ENCODE measurements at places on chromosomes 5 and 9.

DNA sequence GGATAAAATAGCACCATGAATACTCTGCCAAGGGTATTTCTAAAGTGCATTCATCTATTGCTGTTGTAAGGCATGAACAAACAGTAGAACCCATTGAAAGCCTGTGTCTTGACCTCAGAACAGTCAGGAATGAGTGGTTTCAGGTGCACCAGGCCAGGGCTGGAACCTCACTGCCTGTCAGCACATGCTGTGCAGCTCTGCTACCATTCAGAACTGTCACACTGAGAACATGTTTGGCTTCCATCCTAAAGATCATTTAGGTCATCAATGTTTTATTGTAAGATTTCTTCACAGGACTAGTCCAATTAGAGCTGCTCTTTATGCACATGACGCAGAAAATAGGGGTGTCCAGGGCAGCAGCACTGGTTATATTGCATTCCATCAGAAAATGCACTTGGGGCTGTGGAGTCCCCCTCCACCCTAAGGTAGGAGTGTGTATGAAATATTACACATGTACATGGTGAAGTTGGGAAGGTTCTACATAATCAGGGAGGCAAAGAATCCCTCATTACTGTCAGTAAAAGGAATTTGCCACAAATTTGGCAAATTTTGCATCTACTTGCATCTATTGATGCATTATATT lies 408.0 kb downstream of the CTNND2 start:
- no peak for DNase-seq

- no peak for DNase-seq
These were observed 528.1 kb upstream of the ST8SIA4 start for GRCh38 chr5:101431201-101431600.

DNA sequence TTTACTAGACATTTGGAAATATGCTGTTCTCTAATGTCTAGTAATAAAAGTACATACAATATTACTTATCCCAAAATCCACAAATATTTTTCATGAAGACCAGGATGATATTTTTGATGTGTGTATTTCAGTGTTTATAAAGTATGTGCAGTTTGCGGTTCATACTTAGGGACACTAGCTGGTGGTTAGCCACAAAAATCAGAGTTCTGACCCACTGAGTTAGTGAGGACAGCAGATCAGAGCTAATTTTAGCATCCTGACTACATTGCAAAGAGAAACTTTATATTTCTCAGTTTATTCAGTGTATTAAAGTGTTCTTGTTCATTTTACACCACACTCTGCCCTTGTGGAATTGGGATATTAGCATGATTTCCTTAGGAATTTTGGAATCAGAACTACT lies 655.3 kb downstream of the HTR1A start:
- no peak for DNase-seq

DNA sequence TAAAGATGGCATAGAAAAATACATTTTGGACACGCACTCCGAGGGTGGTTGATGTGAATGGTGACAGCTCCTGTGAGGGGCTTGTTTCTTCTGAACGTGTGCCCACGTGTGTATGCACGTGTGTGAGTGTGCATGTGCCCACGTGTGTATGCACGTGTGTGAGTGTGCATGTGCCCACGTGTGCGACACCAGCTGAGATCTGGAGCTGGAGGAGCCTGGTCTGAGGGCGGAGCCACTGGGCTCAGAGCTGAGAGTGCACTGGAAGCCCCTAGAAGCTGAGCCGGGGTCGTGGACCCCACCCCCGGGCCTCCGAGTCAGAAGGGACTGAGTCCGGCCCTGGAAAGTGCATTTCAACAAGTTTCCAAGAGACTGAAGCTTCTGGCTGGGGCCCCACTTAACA lies 282.5 kb upstream of the IRX4 start:
- no peak for DNase-seq

DNA sequence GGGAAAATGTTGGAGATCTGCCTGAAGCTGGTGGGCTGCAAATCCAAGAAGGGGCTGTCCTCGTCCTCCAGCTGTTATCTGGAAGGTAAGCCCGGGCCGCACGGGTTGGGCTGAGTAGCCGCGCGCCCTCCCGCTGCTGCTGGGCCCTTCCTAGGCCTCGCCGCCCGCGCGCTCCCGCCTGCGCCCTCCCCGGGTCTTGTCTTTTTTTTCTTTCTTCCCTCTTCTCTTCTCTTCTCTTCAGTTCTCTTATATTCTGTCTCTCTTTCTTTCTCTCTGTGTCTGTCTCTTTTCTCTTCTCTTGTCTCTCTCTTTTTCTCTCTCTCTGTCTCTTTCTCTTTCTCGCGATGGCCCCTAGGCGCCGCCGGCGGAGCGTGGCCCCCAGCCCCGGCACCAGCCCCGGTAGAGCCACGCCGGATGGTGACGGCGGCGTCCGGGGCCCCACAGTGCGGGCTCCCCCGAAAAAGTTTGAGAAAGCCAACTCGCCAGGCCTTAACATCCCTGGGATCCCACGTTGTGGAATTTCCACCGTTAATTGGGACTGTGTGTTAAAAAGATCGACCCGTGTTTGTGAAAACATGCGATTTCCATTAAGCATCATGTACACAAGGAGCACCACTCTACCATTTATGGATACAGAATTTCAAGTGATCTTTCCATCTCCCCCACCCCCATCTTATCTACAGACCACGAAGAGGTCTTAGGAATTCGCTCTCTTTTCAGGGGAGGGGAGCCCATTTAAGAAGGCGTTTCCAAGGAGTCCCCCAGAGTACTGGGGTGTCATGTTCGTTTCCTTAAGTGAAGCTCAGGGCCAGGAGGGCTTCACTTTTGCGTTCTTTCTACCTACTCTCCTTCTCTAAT lies 616 bp downstream of the ABL1 start:
- DNase-seq, result no peak

DNA sequence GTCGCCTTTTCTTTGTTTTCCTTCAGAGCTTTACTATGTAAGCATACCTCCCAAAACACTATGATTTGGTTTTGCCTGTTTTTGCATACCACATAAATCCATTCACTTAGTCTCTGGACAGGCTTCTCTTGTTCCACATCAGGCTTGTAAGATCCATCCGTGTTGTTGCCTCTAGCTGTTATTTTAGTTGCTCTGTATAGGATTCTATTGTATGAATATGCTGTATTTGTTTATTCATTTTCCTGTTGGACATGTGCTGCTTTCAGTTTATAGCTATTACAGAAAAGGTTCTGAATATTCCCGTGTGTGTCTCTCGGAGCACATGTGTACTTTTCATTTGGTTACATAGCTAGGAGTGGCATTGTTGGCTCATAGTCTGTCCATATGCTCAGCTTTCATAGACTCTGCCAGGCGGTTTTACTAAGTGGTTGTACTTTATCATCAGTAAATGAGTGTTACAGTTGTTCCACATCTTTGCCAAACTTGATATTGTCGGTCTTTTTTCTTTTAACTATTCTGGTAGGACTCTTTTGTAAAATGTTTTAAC lies 41.8 kb downstream of the NUP214 start:
- DNase-seq, result no peak

DNA sequence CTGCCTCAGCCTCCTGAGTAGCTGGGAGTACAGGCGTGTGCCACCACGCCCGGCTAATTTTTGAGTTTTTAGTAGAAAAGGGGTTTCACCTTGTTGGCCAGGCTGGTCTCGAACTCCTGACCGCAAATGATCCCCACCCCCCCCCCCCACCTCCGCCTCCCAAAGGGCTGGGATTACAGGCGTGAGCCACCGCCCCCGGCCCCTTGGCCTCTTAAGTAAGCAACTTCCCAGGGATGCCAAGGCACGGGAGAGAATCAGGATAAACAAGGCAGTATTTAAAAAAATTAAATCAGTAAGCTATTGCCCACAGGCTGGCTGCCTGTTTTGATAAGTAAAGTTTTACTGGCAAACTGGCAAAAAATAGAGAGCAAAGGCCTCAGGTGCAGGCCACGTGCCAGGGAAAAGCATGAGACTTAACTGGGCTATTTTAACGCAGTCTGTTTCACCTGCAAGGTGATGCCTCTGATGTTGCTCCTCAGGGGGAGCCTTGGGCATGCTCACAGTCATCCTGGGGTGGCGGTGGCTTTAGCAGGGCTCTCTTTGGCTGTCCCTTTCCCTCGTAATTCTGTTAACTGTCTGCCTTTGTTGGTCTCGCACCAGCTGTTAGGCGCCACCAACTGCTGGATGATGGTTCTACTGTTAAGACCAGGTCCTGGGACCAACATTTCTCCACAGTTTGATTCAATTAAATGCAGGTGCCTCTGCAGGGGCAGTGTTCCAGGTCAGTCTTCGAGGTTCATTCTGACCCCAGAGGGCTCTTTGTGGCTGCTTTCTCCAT lies 19.4 kb upstream of the RNF130 start:
- DNase-seq, result no peak
